Activated T-cell treated with anti-CD3 and anti-CD28 coated beads, Interleukin-2, amount 50 U/mL, for 72 hours (primary cell): ENCODE measurements at places on chromosomes 3 and 15.

- no peak for DNase-seq
These were observed 7.3 kb upstream of the HEG1 start for GRCh38 chr3:125062904-125063618.

GRCh38 chr3:55559500-55560423 is 72.7 kb upstream of the WNT5A start:
- no peak for DNase-seq

GRCh38 chr3:65855370-65856100 is 183.2 kb downstream of the MAGI1 start:
- no peak for DNase-seq

GRCh38 chr3:117036259-117036799 is 326.8 kb downstream of the TUSC7 start:
- no peak for DNase-seq

DNA sequence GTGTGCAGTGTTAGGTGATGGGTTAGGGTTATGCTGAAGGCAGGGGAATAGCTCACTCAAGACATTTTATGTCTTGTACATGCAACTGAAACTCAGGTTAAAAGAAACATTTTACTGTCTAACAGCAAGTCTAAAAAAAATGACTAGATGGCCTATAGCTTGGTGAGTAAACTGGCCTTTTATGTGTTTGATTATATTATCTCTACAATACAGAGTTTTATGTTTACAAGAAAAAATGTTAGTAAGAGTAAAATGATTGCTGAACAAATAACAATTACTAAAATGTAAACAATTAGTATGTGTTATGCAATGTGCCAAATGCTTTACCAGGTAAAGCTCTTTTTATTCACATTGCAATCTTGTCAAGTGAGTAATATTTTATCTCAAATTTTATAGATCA is 1039.6 kb downstream of the ROBO2 start:
- no peak for DNase-seq

- DNase-seq = no peak
These were observed 109.6 kb downstream of the FAM174B start for GRCh38 chr15:92545996-92546395.

- no peak for DNase-seq
These were observed 55.4 kb upstream of the SNRPN start for GRCh38 chr15:24899367-24899766.

- DNase-seq = no peak
These were observed 14.4 kb downstream of the REC114 start for GRCh38 chr15:73457334-73457733.

GRCh38 chr3:55405436-55405835 is 81.7 kb downstream of the WNT5A start:
- peak; percentile 2 for DNase-seq

DNA sequence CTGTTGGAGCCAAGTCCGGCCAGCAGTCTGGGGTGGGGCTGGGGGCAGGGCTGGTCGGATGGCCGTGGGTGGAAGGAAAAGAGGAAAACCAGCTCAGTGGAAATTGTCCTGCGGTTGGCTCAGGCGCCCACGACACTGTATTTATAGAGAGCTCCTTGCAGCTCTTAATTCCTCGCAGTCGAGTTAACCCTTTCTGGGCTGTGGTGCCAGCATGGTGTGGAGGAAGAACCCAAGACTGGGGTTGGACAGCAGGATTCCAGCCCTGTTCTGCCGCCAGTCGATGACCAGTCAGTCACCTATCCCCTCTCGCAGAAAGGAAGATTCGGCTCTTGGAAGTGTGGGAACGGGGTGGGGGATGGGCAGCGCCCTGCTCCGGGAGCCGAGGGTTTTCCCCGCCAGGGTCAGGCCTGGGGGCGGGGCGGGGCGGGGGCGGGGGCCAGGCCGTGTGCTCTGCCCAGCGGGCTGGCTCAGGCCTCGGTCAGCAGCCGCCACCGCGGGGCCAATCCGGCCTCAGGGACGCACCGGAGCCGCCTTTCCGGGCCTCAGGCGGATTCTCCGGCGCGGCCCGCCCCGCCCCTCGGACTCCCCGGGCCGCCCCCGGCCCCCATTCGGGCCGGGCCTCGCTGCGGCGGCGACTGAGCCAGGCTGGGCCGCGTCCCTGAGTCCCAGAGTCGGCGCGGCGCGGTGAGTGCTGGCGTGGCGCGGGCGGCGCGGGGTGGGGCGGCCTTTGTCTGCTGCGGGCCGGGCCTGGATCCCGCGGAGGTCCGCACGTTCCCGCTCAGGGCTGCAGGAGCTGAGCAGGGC is at the start of gene CD276:
CD276 (plus strand) TSS at position 607 of the 804 bp plus-strand sequence. CDS start 15,257 bp downstream, outside the sequence.
- peak; percentile 40 for DNase-seq

DNA sequence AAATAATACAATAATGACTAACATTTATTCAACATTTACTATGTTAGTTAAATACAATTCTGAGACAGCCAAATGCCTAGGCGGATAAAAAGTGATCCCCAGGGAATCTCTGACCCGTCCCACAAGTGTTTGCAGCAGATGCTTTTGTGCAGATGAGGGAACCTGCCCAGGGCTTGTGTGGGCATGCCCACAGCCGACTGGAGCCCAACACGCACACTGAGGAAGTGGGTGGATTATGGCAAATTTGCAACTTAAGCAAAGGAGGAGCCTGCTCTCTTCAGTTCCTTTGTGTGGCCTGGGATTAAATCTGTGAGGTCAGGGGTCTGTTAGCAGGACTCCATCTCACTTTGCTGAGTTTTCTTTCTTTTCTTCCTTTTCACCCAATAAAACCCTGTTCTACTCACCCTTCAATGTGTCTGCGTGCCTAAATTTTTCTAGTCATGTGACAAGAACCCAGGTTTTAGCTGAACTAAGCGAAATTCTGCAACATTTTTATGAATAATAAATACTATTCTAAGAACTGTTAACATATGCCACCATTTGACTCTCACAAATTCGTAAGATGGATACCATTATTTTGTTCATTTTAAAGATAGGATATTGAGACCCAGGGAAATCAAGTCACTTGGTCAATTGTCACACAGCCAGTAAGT is 13.9 kb upstream of the RTP1 start:
- no peak for DNase-seq
